ENCODE measurements at places on chromosomes 6 and 20. TPM values are rescaled to one million over a fixed set of nuclear protein-coding genes. Genes with fewer than 3 reads are reported as not detected.

CNKSR3 gene
- total RNA-seq: 9.9 TPM

BPI gene
- not detected for total RNA-seq

- no peak for DNase-seq
Observed at GRCh38 chr6:170510631-170511030, 42.5 kb downstream of the PSMB1 start.

LTA gene
- total RNA-seq: not detected
